Skeletal muscle tissue (tissue), 5 donors: ENCODE measurements at places on chromosomes 16 and 17. TPM values are rescaled to one million over a fixed set of nuclear protein-coding genes. Genes with fewer than 3 reads are reported as not detected.

The PITPNM3 gene
- 1.0 TPM for total RNA-seq

The KRT222 gene
- 0.52 TPM for total RNA-seq

The LPO gene
- not detected for total RNA-seq

The C16orf95 gene
- 2.6 TPM for total RNA-seq

The DRC3 gene
- total RNA-seq, result 1.0 TPM

The ARHGAP44 gene
- total RNA-seq, result 3.7 TPM

The KRT15 gene
- not detected for total RNA-seq

The ZP2 gene
- 0.52 TPM for total RNA-seq

The GFAP gene
- 2.1 TPM for total RNA-seq

The ACLY gene
- 49.1 TPM for total RNA-seq

The TBC1D3B gene
- total RNA-seq, result not detected

The CA5A gene
- total RNA-seq, result not detected

The TBC1D3H gene
- not detected for total RNA-seq

The CHST6 gene
- 2.1 TPM for total RNA-seq

The MYH3 gene
- 6,986 TPM for total RNA-seq

The LRRC59 gene
- 43.3 TPM for total RNA-seq

The CCDC78 gene
- total RNA-seq, result not detected

The HOXB9 gene
- total RNA-seq, result not detected

The TPSG1 gene
- total RNA-seq, result not detected

The TSPOAP1 gene
- total RNA-seq, result 1.0 TPM

The CTRB1 gene
- total RNA-seq, result not detected

The TBC1D3L gene
- total RNA-seq, result 2.1 TPM

The TNP2 gene
- total RNA-seq, result not detected

The SLC12A3 gene
- not detected for total RNA-seq

The IGFBP4 gene
- total RNA-seq, result 76.2 TPM

The KRT12 gene
- not detected for total RNA-seq

The CHST4 gene
- total RNA-seq, result not detected

The PTGES3L gene
- total RNA-seq, result 28.2 TPM

The NPIPA1 gene
- total RNA-seq, result 35.5 TPM

The B4GALNT2 gene
- total RNA-seq, result not detected

The GGA2 gene
- total RNA-seq, result 31.8 TPM

The RGS9 gene
- 3.1 TPM for total RNA-seq

The NPIPB4 gene
- 8.4 TPM for total RNA-seq

The DRG2 gene
- 20.9 TPM for total RNA-seq

The GSE1 gene
- 27.7 TPM for total RNA-seq

The CDH1 gene
- total RNA-seq, result 3.7 TPM

The AHSP gene
- 150 TPM for total RNA-seq

The BRIP1 gene
- total RNA-seq, result 4.2 TPM
